ENCODE measurements at places on chromosomes 2 and 18. TPM values are rescaled to one million over a fixed set of nuclear protein-coding genes. Genes with fewer than 3 reads are reported as not detected.

INPP5D gene
- total RNA-seq = 0.39 TPM

CHRNG gene
- total RNA-seq = not detected

DLX2 gene
- total RNA-seq = 0.20 TPM

AQP12B gene
- total RNA-seq = not detected

AQP4 gene
- not detected for total RNA-seq

RAMP1 gene
- not detected for total RNA-seq

KIF1A gene
- not detected for total RNA-seq

TGFBRAP1 gene
- total RNA-seq = 20.1 TPM

C2orf76 gene
- 5.9 TPM for total RNA-seq

RAB6C gene
- total RNA-seq = not detected

BMP10 gene
- total RNA-seq = not detected

CYP26B1 gene
- 2.5 TPM for total RNA-seq

VIL1 gene
- total RNA-seq = under 0.01 TPM

CBLN2 gene
- not detected for total RNA-seq

CCL20 gene
- total RNA-seq = 1.2 TPM

EN1 gene
- total RNA-seq = 6.6 TPM

GULP1 gene
- total RNA-seq = 10.7 TPM

DPP10 gene
- not detected for total RNA-seq

ACKR3 gene
- 1.2 TPM for total RNA-seq

LRATD1 gene
- total RNA-seq = 0.37 TPM

DSEL gene
- 119 TPM for total RNA-seq

CNGA3 gene
- under 0.01 TPM for total RNA-seq

ARHGAP28 gene
- 9.4 TPM for total RNA-seq

ACTG2 gene
- not detected for total RNA-seq

GREB1L gene
- total RNA-seq = 1.8 TPM

ARID5A gene
- total RNA-seq = 4.1 TPM

CACNB4 gene
- total RNA-seq = 0.37 TPM

RFTN2 gene
- total RNA-seq = 4.4 TPM

RFX8 gene
- total RNA-seq = 46.7 TPM

SIGLEC15 gene
- total RNA-seq = 5.1 TPM

ACVR1 gene
- 23.7 TPM for total RNA-seq

GCFC2 gene
- total RNA-seq = 19.7 TPM

ATP6V1C2 gene
- total RNA-seq = under 0.01 TPM

TMEM163 gene
- total RNA-seq = not detected

ACADL gene
- 0.37 TPM for total RNA-seq

KCNG2 gene
- total RNA-seq = not detected

All from subcutaneous preadipocyte (primary cell).